Activated CD8-positive, alpha-beta T cell treated with anti-CD3 and anti-CD28 coated beads for 36 hours (primary cell): ENCODE measurements at places on chromosomes 5 and 9.

- no peak for DNase-seq
These were observed 81.7 kb upstream of the LRRC70 start for GRCh38 chr5:62496876-62497275.

GRCh38 chr5:62284946-62285891 is 20.8 kb upstream of the KIF2A start:
- DNase-seq, result peak; percentile 86

DNA sequence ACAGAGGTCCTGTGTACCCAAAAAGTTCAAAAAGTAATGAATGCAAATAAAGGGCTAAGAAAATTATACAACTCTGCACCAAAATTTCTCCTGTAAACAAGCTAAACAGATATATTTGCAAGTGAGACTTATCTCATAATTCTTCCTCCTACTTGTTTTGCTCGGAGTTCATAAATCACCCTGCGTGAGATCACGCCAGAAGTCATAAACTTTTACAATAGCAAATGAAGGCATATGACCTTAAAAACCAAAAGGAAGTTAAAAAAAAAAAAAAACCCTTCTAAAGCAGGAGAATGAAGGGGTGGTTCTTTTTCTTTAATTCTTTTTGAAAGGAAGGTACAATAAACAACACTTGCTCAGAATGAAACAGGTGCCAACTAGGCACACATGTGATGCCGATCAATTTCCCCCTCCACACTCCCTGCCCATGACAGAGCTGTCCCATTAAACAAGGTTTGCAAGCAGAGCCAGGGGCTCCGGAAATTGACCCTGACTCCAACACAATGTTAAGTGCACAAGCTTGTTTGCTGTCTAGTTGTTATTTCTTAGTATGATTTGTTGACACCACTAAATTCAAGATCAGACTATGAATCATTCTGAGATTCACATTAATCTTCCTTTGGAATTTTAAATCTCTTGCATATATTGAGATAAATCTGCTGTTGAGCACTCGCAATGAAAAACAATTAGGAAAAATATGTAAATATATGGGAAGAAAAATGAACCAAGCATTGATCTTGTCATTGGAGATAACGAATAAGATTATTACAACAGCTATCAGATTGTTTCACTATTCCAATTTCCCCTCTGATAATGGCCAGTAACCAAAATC is 46.3 kb downstream of the DROSHA start:
- no peak for DNase-seq

DNA sequence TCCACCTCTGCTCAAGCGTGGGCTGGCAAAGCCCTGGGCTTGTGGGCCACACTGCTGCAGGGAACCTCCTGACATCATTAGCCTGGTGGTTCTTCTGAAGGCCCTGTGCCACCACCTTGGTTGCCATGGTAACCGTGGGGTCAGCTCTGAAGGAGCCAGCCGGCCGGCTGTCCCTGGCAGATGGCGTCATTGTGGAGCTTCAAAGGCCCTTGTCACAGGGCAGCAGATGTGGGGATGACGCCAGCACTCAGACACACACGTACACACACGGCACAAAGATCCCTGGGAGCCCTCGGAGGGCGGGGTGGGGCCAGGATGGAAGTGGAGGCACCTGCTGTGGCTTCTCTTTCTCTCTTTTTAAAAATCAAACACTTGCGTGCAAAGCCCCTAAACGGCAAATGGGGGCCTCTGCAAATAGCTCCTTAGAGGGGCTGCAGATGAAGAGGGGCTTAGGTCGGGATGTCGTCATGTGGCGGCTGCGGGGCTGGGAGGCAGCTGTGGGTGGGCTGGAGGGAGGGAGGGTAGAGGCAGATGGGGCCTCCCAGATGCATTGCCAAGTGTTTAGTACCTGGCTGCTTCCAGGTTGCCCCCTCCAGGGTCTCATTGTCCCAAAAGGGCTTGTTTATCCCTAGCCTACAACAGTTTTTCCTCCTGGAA is 19.5 kb upstream of the RPL26L1 start:
- DNase-seq, result no peak

- peak; percentile 31 for DNase-seq
These were observed 99.3 kb downstream of the ACTBL2 start for GRCh38 chr5:57383093-57383861.

DNA sequence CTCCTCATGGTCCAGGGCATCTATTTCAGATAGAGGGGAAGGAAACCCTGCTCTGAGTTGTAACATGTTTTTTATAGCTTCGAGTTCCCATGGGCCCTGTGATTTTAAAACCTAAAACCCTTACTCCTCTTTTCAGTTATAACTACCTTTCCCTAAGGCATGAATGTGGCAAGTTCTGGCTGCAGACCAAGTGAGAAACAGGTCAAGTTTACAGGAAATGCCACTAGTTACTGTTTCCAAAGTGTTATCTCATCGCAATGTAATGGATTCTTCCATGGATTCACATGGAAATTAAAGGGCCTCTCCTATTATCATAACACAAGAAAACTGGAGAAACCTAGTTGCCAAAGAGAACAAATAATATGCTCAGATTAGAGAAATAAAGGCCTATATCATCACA is 574.5 kb upstream of the GRAMD2B start:
- no peak for DNase-seq

- no peak for DNase-seq
These were observed 14.5 kb upstream of the ROPN1L start for GRCh38 chr5:10427201-10427600.

DNA sequence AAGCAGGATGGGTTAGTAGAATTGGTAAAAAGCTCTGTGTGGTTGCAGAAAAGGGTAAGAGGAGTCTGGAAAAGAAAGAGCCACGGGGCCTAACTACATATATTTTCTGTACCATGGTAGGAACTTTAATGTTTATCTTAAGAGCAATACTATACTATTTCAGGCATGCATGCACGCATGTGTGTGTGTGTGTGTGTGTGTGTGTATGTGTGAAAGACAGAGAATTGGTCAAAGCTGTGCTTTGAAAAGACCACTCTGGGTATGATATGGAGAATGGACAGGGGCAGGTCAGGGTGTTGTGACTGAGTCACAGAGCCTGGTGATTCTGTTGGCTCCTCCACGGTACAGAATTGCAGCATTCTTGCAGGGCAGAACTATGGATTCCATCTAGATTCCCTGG is 339.3 kb downstream of the SLIT3 start:
- DNase-seq, result no peak

DNA sequence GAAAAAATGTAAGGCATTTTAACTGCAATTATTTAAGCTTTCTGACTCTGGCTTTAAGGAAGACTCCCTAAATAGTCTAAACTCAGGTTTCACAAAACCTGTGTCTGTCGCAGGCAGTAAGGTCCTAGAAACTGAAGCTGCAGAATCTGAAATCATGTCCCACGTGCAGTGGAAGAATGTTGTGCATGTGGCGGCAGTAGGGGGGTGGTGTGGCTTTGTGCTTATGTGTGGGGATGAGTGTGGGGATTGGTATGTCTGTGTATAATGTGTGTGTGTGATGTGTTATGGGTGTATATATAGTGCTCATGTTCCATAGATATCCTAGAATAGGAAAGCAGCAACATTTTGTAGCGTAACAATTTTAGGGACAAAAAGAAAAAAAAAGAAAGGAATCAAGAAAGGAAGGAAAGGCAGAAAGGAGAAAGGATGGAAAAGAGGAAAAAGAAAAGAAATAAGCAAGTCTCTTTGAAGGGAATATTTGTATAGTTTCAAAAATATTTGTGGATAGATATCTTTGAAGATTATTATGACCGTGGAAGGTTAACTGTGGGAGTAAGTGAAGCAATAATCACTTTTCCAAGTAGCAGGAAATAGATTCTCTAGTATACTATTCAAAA is 6.6 kb downstream of the ANKDD1B start:
- no peak for DNase-seq

- no peak for DNase-seq
These were observed 50.4 kb upstream of the MTAP start for GRCh38 chr9:21751998-21752397.

- no peak for DNase-seq
These were observed 355.4 kb downstream of the CAAP1 start for GRCh38 chr9:26537211-26537610.

GRCh38 chr9:127222388-127223095 is 42.0 kb upstream of the GARNL3 start:
- DNase-seq, result no peak

DNA sequence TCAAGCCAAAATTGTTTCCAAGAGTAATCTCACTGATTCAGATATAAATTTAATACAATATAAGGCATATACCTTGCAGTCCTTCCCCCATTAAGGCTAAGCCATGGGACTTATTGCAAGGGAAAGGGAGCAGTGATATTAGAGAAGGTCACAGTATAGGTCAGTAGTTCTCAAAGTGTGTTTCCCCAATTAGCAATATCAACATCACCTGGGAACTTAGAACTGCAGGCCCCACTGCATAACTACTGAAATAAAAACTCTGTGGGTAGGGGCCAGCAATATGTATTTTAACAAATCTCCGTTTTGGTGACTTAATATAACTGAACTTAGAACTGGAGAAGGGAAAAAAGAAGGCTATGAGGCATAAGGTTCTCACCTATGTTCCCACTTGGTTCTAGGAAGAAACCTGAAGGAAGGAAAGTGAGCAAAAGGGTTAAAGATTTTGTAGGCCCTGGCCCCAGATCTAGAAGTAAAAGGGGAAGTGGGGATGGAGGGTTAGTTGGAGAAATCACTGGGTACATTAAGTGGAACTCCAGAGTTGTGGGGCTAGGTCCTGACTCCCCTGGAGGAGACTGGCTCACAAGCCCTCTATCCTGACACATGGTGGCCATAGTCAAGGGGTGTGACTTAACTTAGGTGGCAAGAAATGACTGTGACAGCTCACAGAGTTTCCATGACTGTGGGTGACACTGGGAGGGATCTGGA is 40.7 kb downstream of the WDR36 start:
- peak; percentile 7 for DNase-seq

DNA sequence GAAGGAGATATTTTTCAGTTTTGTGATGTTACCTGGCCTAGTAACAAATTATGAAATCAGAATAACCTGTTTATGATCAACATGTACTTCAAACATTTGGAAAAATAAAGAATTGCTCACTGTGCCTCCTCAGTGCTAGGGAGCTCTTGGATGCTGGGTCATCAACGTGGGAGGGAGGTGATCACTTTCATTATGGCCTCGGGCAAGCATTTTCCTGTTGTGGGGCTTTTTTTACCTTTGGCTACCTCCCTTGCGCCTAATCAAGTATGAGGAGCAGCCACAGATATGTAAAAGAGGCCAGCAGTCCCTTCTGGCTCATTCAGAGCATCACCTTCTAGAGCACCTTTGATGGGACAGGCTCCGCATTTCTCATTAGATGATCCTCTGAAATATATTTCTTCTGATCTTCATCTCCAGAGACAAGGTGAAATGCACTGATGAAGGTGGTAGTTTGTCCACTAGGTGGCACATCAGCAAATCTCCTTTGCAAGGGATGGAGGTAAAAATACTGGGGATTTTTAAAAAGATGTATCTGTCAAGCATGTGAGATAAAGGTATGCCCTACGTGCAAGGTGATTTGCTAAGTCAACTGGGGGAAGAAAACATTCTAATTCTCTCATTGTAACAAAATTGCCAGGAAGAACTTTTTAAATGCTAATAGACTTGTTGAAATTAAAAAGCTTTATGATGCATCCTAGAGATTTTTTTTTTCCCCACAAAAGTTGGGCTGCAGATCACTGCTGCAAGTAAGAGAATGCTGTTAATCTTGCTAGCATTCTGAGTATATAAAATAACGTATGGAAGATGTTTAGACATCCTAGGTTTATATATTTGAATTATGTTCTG is 218.2 kb downstream of the MAST4 start:
- peak; percentile 71 for DNase-seq

DNA sequence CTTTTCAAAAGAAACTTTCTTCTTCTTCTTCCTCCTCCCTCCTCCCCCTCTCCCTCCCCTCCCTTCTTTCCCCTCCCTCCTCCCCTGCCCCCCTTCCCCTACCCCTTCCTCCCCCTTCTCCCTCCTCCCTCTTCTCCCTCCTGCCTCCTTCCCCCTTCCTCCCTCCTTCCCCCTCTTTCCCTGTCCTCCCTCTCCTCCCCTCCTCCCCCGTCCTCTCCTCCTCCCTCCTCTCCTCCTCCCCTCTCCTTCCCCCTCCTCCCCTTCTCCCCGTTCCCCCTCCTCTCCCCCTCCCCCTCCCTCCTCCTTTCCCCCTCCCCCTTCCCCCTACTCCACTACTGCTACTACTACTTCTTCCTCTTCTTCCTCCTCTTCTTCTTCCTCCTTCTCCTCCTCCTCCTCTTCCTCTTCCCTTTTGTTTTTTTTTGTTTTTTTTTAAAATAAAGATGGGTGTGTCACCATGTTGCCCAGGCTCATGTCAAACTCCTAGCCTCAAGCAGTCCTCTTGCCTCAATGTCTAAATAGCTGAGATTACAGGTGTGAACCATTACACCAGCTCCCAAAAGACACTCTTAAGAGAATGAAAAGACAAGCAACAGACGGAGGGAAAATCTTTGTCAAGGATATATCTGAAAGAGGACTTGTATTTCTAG is 87.5 kb downstream of the SCAMP1 start:
- no peak for DNase-seq

GRCh38 chr5:78377056-78377717 is 16.8 kb downstream of the SCAMP1 start:
- DNase-seq, result no peak

GRCh38 chr5:137320056-137321045 is 178.8 kb downstream of the SPOCK1 start:
- peak; percentile 27 for DNase-seq

DNA sequence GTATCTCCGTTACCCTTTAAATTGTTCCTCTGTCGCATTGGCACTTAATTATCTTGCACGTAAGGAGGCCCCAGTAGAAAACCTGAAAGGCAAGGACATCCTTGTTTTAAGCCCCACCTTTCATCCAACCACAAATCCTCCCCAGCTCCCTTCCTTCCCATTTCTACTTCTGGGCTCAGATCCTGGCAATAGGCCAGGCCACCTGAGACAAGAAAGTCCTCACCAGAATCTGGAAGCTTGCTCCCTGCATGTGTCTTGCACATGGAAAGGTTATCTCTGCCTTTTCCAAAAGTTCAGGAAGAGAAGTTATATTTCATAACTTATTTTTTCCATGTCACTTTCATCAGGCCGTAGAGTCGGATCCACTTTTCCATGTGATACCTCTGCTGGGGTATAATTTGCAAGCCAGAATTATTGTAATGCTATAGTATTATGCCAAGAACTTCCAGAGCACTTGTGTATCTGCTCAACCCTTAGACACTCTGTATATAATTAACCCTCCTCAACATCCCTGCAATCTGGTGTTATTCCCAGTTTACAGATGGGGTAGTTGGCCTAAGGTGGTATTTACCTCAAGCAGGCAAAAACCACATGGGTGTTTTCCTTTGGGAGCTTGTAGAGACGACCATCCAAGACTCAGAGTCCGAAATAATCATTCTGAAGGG is 2.6 kb upstream of the SHB start:
- no peak for DNase-seq

GRCh38 chr9:91239367-91240111 is 122.2 kb downstream of the AUH start:
- no peak for DNase-seq

DNA sequence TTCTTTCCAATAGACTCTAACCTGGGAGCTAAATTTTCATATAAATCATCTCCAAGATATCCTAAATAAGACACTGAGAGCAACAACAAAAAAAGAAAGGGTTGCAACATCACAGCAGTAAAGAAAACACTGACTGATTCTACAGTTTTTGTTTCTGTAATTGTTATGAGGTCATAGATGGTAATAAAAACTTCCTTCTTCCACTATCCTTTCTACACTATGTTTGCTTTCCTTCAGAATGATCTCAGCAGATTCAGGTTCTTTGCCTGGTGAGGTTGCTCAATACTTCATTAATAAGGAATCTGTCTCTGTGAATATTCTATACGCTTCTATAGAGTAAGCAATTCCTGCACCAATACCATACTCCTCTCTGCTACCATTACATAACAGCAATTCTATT is 835.6 kb upstream of the GRAMD2B start:
- no peak for DNase-seq
